ENCODE measurements at places on chromosomes 5 and 9.

DNA sequence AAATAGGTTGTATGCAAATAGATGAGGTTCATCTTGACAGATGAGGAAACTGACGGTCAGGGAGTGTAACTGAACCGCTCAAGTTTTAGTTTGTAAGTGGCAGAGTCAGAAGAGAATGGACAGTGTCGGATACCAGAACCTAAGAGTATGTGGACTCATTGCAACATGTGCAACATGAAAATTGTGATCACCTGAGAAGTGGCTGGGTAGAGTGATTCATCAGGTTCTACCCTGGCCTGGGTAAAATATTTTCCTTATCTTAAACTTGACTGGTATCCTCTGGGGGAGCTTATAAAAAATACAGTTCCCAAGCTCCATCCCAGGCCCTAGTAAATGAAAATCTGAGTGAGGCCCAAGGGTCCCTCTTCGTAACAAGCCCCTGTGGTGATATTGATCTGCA lies 35.2 kb upstream of the MIER3 start:
- DNase-seq: no peak

DNA sequence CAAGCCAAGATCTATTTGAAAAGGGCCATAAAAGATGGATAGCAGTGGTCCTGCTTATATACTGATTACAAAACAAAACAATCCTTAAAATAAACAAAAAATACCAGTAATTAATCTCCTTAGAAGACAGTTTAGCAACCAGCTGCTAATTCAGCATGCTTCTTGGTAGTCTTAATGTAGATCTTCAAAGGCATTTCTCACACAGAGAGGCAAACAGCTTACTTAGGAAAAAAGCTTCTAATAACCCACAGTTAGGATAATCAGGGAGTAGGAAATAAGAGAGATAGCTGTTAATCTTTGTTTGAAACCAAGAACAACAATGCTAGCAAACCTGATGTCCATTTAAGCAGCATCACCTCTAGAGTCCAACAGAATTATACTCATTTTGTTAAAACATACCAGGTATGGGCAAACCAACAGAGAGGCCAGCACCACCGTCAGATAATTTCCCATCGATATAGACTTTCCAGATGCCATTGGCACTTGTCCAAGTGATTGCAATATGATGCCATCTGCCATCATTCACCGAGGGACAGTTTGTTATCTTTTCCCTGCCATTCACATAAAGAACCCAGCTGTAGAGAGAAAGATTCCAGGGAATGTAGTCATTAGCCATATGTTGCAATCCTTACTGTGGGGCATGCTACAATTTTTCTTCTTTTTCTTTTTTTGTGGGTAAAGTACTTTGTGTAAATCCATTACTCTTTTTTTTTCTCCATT lies 105.6 kb upstream of the TXNDC8 start:
- DNase-seq: no peak

DNA sequence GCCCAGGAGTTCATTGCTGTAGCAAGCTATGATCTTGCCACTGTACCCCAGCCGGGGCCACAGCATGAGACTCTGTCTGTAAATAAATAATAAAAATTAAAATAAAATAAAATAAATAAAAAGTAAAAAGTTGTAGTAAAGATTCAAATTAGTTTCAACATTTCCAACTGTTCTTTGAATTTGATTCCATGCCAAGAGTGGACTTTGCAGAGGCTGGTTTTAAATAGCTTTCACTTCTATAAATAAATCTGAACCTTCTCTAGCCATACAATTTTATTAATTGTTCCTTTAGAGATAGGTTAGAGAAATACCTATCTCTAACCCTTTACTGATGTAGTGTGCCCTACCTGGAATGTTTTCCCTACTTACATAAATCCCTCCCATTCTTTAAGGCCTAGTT lies 129.7 kb upstream of the SLIT3 start:
- DNase-seq: no peak

DNA sequence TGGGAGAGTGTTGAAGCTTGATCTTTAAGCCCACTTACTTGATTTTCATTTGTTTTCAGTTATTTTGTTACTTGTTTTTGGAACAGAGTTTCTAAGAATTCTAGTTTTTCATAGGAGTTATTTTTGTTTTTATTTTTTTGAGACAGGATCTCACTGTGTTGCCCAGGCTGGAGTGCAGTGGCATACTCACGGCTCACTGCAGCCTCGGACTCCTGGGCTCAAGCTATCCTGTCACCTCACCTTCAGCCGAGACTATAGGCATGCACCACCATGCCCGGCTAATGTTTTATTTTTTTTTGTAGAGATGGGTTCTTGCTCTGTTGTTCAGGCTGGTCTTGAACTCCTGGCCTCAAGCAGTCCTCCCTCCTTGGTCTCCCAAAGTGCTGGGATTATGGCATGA lies 6.3 kb downstream of the ERBIN start:
- no peak for DNase-seq

- no peak for DNase-seq
Measured at GRCh38 chr5:150092159-150092787, 5.9 kb upstream of the CSF1R start.

Data from central memory CD4-positive, alpha-beta T cell (primary cell).